ENCODE measurements at places on chromosomes 7 and 10.

- DNase-seq: no peak
Measured at GRCh38 chr7:127473409-127473808, 80.9 kb upstream of the ZNF800 start.

DNA sequence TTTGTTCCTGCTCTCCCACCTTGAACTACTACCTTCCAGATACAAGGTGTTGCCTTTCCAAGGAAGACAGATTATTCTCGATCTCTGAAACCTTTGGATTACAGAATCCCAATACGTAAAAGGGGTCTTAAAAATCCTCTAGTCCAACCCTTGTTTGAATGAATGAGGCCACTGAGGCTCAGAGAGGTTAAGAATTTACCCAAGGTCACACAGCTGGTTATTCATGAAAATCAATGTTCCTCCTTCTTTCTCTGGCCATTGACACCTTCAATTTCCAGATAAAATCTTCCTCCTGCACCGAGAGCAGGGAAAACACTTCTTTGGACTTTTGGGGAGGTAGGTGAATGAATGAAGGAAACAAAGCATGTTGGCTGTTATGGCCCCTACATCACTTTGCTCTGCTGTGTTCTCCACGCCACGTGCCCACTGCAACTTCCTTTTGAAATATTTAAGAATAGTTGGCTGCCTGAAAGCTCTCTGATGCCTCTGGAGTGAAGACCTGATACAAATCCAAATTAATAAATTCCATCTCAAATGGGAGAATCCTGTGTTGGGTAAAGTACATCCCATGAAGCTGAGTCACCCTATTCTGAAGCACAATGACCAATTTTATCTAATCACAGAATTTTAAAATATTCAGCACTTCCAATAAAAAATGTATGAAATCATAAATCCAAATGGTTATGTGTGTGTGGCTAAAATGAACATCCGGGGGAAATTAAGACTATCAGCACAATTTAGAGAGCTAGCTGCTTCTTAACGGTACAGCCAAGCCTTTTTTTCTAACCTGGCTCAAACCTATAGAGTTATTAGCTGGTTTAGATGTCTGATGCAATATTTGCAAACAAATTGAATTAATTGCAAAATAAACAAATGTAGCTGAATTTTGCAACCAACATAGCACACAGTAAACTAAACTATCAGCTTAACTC is 7.3 kb downstream of the SVIL start:
- DNase-seq: no peak

DNA sequence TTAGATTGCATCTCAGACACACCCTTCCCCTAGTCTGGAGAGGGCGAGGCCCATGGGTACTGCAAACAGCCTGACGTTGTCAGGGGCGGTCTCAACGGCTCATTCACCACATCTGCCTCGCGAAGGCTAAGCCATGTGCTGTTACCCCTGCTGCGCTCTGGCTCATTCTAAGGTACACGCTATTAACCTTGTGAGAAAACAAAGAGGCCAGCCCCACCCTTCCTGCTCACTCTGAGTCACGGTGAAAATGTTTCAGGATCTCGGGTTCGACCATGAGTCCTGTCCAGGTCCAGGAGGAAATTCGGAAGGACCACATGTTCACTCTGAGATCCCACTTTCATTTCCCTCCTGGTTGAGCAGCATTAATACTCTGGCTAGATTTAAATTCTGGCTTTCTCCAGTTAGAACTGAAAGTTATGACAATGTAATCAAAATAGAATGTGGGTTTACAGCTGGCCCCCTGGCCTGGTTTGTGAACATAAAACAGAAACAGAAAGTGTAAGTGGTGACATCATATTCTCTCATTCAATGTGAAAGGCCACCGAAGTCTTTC is 55.2 kb downstream of the EGFR start:
- no peak for DNase-seq

- DNase-seq: no peak
Measured at GRCh38 chr7:12731214-12731656, 43.8 kb downstream of the ARL4A start.

- no peak for DNase-seq
Measured at GRCh38 chr10:17220652-17221100, 7.4 kb upstream of the VIM start.

DNA sequence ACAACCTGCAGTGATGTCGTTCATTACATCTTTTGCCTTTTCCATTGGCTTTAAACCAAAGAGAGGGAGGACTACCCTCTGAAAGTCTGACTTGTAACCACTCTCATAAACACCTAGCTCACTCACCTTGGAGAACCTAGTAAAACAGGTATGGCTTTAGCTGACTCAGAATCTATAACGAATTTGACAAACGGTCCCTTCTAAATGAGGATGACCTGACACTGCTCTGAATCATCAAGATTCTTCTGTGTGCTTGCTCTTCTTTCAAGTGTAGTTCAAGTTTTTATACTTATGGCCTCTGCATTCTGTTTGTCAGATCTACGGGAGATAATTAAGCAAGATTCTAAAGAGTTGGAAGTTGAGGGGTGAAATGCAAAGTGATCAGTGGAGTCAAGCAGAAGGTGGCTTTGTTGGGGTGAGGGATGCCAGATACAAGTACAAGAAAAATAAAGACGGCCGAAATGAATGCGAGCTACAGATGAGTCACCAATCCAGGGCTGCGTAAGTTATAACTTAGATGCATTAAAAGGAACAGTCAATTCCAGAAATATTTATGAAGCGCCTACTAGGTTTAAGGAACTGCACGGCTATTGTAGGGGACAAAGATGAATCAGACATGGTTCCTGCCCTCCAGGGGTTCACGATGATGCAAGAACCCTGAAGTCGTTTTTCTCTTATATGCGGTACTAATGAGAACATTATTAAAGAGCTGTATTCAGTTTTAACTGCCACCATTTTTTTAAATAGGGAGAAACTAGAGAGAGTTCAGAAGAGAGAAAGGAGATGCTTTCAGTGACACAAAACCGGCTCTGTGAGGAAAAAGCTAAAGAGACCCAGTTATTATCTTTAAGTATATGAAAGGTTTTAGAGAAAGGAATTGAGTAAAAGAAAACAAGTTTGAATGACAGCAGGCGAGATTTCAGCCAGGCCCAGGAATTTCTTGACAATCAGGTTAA is 6.5 kb downstream of the HIPK2 start:
- no peak for DNase-seq

DNA sequence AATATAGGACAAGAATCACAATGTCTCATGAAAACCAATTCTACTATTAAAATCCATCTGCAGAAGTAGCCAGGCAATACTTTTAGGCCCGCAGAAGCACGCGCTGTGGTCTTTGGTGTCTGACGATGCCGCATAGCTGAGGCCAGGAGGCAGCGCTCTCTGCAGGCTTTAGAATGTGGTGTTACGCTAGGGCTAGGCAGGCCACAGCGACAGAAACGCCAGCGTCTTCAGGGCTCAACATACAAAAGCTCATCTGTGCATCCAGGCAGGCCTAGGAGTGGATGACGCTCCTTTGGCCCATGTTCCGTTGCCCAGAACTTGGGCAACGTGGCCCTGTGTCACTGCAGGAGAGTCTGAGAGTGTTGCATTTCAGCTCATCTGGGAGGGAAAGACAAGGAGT is 601.1 kb upstream of the FOXK1 start:
- DNase-seq: no peak

DNA sequence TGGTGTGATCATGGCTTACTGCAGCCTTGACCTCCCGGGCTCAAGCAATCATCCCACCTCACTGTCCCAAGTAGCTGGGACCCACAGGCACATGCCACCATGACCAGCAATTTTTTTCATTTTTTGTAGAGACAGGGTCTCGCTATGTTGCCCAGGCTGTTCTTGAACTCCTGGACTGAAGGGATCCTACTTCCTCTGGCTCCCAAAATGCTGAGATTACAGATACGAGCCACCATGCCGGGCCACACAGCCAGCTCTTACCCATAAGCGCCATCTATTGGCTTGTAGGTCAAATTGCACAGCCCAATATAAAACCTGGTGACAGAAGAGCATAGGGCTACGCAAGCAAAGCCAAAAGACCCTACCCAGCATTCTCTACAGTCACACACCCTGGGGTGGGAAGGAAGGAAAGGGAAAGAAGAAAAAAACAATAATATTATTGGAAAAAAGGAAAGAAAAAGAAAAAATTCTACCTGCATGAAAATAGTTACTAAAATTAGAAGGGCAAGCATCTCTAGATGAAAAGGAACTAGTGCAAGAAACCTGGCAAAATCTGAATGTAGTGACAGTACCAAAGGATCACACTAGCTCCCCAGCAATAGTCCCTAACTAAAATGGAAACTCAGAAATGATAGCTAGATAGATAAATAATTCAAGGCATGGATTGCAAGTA is 29.4 kb upstream of the AMPH start:
- peak; percentile 5 for DNase-seq

GRCh38 chr7:66169616-66170015 is 35.5 kb upstream of the TPST1 start:
- no peak for DNase-seq

DNA sequence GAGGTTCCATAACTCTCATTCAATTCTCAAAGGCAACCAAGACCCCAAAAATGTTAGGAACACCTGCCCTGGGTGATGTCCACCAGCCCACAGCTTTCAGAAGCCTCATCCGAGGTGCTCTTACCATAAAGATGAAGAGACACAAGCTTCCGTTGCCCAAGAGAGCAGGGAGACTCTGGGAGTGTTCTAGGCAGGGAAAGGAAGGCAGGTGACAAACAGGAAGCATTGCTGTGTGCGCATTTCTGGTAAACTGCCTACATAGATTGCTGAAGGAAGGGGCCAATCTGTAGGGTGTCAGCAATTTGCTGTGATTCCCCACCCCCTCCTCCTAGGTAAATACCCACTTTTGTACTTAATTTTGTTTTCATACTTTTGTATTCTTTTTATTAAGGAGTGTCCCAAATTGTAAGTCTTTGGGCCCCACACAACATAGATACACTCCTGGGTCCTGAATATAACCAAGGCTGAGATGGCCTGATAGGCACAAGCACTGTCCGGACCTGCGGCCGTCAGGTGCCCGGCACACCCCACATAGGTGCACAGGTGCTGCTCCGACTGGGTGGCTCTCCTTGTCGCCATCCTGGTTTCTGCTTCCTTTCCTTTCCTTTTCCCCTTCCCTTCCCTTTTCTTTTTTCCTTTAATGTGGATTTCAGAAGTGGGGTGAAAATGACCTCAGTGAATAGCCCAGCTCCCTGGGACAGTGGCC is 51.4 kb upstream of the SMNDC1 start:
- DNase-seq: no peak

GRCh38 chr7:21580073-21580521 is 37.3 kb downstream of the DNAH11 start:
- no peak for DNase-seq

DNA sequence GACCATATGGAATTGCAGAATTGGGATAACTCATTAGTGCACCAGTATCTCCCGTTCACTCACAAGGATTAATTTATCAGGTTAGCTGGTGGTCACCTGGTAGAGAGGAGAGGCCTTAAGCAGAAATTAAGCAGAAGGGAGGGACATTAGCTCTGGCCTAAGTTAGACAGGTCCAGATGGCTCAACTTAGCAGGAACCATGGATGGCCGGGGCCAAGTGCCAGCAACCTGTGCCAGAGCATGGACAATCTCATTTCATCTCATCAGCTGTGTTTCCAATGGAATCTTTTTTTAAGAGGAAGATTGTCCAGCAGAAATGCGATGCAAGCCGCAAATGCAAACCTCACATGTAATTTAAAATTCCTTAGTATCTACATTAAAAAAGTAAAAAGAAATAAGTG is 82.2 kb downstream of the JCAD start:
- DNase-seq: no peak

GRCh38 chr7:68334216-68334615 is 1264.1 kb upstream of the AUTS2 start:
- DNase-seq: no peak

DNA sequence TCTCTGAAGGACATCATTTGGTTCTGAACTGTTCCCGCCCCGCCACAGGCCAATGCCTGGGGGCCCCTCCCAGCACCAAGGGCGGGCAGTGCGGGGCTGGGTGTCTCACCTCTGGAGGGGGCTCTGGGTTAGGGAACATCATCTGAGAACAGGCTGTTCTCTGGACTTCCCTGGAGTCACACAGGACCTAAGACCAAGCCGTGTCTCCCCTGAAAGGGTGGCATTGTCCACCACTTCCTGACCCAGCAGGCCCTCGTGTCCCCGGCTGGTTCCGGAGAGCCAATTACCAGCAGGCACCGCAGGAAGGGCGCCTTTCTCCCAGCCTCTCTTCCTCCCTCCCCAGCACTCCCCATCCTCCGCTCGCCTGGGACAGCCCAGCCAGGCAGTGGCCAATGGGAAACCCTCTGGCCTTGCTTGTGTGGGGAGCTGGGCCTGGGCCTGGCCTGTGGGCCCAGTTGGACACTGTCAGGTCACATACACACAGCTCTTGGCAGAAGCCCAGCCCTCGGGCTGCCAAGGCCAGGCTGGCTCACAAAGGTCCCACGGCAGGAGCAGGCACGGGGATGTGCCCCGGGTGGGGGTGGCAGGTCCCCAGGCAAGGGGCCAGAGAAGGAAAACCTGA is 119.5 kb downstream of the SPDYE5 start:
- DNase-seq: no peak

DNA sequence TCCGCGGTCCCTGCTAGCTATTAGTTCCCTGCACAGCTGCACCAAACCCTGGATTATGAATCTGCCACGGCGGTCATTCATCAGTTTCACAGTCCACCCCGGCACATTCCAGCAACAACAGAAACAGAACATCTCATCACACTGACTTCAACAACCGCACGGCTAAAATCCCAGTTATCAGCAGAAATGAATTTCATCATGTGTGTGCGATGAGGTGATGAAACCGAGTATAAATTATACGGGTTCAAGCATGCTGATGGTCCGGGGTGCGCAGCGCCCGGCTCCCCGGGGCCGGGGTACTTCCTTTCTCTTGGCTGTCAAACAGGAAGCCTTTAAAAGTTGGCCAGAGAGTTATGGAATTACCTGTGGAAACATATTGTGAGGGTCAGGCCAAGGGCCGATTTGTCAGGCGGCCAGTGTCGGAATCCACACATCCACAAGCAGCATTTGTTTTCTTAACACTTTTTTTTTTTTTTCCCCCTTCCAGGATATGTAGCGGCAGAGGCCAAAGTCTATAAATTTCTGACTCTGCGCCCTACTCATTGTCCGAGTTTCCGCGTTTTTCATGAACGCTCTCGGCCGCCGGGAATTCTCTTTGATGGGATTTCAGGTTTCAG is 420.9 kb upstream of the MGMT start:
- DNase-seq: no peak

DNA sequence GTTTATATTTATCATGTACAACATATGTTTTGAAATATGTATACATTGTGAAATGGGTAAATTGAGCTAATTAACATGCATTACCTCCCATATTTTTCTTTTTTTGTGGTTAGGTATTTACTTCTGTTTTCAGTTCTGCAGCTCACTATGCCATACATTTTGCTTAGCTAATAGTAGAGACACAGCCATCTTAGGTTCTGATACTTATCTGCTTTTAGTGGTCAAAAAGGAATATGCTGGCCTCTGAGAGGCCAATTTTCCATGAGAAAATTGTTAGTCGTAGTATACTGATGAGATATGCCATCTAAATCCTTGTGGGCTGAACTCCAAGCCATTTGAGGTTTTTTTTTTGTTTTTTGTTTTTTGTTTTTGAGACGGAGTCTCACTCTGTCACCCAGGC is 31.0 kb downstream of the SGPL1 start:
- no peak for DNase-seq
